NCI-H2171 treated with DMSO at 0.1 percent for 48 hours (cell line): ENCODE measurements at places on chromosomes 3 and 15.

- no peak for DNase-seq
Measured at GRCh38 chr3:17749281-17749680, 6.8 kb upstream of the TBC1D5 start.

GRCh38 chr3:43005253-43005652, 26.1 kb downstream of the GASK1A start:
- no peak for DNase-seq

- DNase-seq = no peak
Measured at GRCh38 chr3:178583963-178584575, 47.8 kb downstream of the KCNMB2 start.

- DNase-seq = no peak
Measured at GRCh38 chr3:171028025-171028778, 1.7 kb upstream of the SLC2A2 start.

DNA sequence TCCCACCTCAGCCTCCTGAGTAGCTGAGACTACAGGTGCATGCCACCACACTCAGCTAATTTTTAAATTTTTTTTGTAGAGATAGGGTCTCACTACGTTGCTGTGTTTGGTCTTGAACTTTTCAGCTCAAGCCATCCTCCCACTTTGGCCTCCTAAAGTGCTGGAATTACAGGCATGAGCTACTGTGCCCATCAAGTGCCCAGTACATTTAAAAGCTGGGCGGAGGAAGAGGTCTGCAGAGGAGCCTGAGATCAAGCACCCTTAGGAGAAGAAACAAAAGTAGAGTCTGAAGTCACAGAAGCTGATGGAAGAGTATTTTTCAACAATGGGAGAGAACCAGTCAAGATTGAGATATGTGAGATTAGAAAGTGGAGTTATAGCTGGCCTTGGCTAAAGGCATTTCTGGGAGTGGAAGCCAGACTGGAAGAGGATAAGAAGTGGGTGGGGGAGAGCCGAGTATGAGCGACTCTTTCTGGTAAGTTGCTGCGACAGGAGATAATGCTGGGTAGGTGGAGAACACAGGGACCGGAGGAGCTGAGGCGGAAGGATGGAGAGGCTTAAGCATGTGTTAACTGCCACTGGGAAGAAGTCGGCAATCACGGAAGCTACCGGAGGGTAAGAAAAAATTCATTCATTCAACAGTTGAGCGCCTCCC, 782 bp upstream of the IREB2 start:
- DNase-seq = no peak

DNA sequence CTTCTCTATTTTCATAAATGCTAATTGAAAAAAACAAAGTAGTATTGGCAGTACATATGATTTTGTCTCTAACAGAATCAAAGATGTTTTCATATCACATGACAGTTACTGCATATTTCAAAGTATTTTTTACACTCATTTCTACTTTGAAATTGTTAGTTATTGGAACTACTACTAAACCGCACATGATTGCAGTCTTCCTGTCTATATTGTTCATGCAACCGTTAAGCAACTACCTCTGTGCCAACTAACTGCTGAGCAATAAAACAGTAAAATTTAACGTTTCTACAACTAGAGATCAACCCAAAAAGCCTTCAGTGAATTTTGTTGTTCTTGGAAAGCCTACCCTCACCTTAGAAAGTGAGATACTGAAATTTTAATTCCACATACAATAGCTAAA, 64.2 kb downstream of the DMXL2 start:
- no peak for DNase-seq

GRCh38 chr3:106229495-106230278, 360.9 kb upstream of the CBLB start:
- DNase-seq = no peak

GRCh38 chr3:195818301-195818700, 6.6 kb upstream of the MUC4 start:
- DNase-seq = no peak

- no peak for DNase-seq
Measured at GRCh38 chr3:31934018-31934417, 47.0 kb downstream of the OSBPL10 start.

GRCh38 chr15:63979262-63979793, 67.0 kb downstream of the DAPK2 start:
- DNase-seq = no peak

- no peak for DNase-seq
Measured at GRCh38 chr3:94241986-94242385, 179.1 kb downstream of the NSUN3 start.
